ENCODE measurements at places on chromosomes 3 and 15.

DNA sequence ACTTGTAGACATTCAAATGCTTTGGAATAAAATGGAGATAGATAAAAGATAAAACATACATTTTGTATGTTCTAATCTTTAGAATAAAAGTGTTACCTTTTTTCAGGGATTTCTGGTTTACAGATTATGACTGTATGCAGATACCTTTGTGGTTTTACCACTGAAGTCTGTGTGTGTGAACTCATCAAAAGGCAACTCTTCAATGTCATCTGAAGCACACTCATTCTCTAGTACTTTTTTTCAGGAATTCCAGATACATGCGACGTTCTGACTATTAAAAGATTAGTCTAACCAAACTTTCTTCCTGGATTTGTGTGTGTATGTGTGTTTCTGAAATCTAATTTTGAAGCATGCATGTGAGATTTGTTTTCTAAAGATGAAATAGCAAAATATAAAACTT is 188.6 kb downstream of the NLGN1 start:
- DNase-seq, result no peak

DNA sequence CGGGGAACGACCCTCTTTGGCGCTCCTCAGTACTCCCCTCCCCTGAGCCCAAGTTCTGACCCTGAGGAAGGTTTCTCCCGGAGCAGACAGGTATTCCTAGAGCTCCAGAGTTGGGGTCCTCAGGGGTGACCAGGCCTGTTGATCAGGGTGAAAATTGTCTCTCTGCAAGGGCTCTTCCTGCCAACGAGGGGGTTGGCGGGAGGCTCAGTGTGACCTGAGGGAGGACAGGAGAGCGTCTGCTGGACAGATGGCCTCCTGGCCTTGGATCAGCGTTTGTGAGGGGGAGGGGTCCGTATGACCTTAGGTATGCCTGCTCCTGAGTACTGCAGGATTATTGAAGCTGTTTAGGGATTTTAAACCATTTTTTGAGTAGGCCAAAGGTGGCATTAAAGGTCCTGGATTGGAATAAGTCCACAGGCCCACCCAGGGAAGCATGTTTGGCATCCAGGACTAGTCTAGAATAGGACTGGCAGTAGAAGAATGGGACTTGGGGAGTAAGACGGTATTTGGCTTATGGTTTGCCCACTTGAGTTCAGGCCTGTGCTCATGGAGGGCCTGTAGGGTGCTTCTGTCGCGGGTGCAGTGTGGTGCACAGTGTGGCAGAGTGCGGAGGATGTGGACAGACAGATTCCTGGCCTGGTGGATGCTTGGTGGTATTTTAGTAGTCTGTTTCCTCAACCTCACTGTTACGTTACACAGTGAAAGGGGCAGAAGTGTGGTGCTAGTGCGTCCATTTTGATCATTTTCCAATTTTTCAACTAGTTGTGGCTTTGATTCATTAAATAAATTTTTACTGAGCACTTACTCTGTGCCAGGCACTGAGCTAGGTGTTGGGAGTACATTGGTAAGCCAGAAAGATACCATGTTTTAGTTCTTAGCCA is 959 bp downstream of the ZNF592 start:
- DNase-seq, result no peak

DNA sequence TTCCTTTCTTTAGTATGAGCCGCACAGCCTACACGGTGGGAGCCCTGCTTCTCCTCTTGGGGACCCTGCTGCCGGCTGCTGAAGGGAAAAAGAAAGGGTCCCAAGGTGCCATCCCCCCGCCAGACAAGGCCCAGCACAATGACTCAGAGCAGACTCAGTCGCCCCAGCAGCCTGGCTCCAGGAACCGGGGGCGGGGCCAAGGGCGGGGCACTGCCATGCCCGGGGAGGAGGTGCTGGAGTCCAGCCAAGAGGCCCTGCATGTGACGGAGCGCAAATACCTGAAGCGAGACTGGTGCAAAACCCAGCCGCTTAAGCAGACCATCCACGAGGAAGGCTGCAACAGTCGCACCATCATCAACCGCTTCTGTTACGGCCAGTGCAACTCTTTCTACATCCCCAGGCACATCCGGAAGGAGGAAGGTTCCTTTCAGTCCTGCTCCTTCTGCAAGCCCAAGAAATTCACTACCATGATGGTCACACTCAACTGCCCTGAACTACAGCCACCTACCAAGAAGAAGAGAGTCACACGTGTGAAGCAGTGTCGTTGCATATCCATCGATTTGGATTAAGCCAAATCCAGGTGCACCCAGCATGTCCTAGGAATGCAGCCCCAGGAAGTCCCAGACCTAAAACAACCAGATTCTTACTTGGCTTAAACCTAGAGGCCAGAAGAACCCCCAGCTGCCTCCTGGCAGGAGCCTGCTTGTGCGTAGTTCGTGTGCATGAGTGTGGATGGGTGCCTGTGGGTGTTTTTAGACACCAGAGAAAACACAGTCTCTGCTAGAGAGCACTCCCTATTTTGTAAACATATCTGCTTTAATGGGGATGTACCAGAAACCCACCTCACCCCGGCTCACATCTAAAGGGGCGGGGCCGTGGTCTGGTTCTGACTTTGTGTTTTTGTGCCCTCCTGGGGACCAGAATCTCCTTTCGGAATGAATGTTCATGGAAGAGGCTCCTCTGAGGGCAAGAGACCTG is 13.2 kb downstream of the GREM1 start:
- no peak for DNase-seq

DNA sequence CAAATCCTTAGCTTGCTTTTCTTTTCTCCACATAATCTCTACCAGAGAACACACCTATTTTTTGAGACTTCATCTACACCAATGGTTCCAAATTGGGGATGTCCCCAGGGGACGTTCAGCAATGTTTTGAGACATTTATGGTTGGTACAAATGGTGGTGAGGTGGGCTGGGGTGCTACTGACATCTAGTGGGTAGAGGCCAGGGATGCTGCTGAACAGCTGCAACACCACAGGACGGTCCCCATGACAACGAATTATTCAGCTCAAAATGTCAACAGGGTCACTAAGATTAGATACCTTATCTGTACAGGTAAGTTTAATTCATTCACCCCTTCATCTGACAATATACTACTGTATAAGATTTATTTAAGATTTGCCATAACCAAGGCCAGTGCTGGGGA is 14.4 kb downstream of the GK5 start:
- DNase-seq, result no peak

DNA sequence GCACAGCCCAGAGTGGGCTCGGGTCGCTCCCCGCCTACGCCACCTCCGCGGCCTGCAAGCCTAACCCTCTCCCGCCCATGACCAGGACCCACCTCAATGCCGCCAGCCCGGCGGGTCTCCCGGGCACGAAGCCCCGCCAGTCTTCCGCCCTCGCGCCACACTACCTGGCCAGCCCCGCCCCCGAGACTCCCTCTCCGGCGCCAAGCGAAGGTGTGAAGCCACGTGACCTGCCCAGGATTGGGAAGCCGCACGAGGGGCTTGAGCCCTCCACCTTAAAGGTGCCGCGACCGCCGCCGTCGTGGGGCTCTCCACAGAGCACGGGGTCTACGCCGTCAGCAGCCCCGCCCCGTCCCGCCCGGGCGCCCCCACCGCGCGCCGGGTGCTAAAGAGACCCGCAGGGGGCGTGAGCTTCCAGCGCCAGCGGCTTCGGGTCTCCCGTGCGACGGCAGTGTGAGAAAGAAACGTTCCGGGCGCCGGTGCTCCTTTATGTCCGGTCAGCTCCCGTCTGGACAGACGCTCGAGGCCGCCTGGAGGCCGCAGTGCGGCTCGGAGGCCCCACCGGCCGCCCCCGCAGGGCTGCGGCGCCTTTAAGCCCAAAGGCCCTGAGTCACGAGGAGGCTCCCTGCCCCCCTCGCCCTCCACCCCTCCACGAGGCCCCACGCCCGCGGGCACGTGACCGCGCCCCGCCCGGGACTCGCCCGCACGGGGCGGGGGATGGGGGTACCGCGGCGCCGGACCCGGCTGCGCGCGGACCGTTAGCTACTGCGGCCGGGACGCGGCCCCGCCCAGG is at the start of gene CPEB1:
Gene CPEB1, minus strand, starts transcription at position 319 of the 790 bp plus-strand sequence. CDS start 18,904 bp downstream, outside the sequence.
- no peak for DNase-seq

GRCh38 chr15:85044894-85045293 is 63.2 kb downstream of the PDE8A start:
- no peak for DNase-seq

- no peak for DNase-seq
Measured at GRCh38 chr3:58025837-58026569, 17.8 kb downstream of the FLNB start.

DNA sequence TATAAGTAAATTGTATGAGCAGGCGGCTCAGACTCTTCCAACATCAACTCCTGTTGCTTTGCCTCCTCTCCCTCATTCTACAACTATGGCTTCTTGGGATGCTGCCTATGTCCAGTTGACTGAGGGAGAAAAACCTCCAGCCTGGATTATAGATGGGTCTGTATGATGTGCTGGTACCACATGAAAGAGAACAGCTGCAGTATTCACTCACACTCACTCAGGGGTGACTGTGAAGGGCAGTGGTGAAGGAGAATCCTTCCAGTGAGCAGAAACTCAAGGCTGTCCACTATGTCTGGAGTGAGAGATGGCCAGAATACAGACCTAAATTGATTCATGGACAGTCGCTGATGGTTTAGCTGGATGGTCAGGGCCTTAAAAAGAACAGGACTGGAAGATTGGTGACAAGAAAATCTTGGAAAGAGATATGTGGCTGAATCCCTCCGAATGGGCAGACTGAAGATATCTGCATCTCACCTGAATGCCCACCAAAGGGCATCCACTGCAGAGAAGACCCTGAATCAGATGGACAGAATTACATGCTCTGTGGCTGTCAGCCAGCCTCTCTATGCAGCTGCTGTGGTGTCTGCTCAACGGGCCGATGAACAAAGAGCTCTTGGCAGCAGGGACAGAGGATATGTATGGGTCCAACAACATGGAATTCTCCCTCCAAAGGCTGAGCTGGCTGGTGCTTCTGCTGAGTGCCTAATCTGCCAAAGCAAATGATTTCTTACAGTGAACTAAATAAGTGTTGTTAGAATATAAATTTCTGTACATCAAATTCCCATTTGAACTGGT is 1.9 kb upstream of the BCL2L10 start:
- no peak for DNase-seq

- DNase-seq, result no peak
Measured at GRCh38 chr3:152622811-152623167, 212.1 kb upstream of the P2RY1 start.

DNA sequence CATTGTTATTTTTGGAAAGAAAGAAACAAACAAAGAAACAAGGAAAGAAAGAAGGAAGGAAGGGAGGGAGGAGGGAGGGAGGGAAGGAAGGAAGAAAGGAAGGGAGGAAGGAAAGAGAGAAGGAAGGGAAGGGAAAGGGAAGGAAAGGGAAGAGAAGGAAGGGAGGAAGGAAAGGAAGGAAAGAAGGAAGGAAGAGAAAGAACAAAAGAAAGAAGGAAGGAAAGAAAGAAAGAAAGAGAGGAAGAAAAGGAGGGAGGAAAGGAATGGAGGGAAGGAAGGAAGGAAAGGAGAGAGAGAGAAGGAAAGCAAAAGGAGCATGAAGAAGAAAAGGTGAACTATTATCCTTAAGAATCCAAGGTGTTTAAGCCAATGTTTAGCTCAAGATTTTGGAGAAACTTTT is 262.7 kb upstream of the STT3B start:
- DNase-seq, result no peak

DNA sequence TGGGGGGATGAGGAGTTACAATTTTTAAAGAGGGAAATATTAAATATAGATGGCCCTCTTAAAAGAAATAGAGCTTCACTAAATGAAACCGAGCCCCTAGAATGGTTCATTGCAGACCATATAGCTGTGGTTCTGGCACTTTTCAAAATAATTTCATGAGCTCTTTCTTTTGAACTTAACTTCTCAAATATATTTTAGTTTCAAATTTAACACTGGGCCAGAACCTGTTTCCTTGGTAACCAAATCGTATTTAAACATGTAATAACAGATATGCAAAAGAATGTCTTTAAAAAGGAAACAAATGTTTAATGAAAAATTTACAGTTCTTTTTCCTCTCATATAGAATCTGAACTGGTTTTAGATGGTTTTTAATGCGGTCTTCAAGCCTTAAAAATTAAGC is 20.1 kb downstream of the ZBTB38 start:
- DNase-seq, result no peak

- no peak for DNase-seq
Measured at GRCh38 chr15:81171286-81171685, 25.4 kb upstream of the IL16 start.

DNA sequence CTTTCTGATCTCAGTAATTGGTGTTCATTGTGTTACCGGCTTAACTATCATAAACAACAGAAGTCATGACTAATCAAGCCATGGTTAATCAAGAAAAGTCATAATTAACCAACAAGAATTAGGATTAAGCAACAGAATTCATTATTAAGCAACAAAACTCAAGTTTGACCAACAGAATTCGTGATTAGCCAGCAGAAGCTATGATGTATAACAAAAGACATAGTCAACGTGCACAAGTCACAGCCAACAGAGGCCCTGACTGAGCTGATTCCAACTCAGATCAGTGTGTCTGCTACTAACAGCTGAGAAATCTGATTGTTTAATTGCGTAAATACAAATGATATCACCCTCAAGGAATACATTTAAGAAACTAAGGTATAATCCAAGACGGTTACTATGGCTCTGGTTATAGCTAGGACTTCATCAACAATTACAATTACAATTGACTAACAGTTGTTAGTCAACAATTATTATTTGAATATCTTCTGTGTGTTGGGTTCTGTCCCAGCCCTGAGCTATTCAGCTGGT is 67.7 kb downstream of the RARB start:
- DNase-seq, result no peak

- DNase-seq, result no peak
Measured at GRCh38 chr15:82681371-82681770, 28.3 kb downstream of the AP3B2 start.

GRCh38 chr3:67094774-67095173 is 96.7 kb downstream of the KBTBD8 start:
- DNase-seq, result no peak

DNA sequence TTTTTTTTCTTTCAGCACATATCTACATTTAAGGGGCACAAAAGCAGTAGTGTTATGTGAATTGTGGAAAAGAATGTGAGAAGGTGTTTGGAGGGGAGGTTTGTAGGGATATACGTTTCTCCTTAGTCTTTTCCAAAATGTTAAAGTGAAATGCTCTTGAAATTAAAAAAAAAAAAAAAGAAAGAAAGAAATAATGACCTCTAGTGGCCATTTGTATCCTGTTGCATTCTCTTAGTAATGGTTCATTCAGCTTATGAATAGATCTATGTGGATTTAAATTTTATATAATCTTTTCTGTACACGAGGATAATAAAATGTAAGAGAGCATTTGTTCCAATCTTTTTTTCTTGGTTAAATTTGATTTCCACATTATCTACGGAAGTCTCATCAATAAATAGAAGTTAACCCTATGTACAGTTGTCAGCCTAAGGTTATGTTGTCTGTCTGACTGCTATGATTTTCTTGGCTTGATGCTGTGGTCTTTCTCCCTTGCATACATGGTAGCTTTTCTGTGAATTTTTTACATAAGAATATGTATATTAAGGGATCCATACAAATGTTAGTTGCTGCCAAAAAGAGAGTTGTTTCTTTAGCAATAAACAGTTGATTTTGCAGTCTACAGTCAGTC is 1.7 kb downstream of the P2RY13 start:
- no peak for DNase-seq

DNA sequence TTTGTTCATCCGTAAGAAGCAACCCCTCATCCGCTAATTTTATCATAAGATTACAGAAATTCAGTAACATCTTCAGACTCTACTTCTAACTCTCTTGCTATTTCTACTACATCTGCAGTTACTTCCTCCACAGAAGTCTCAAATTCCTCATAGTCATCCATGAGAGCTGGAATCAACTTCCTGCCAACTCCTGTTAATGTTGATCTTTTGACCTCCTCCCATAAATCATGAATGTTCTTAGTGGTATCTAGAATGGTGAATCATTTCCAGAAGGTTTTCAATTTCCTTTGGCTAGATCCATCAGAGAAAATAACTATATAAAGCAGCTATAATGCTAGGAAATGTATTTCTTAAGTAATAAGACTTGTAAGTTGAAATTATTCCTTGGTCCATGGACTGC is 115.1 kb downstream of the TAFA4 start:
- no peak for DNase-seq
